ENCODE measurements at places on chromosomes 11 and 22. TPM values are rescaled to one million over a fixed set of nuclear protein-coding genes. Genes with fewer than 3 reads are reported as not detected.

The SPDYC gene
- total RNA-seq = not detected

The OR56A1 gene
- not detected for total RNA-seq

The MPZL3 gene
- 20.0 TPM for total RNA-seq

The VWCE gene
- 2.2 TPM for total RNA-seq

The SLC22A6 gene
- total RNA-seq = not detected

The FADS2 gene
- total RNA-seq = 416 TPM

The ALDH3B1 gene
- total RNA-seq = not detected

The SIK3 gene
- total RNA-seq = 31.4 TPM

The CDC45 gene
- total RNA-seq = 90.2 TPM

The QSER1 gene
- 7.9 TPM for total RNA-seq

The IL17RA gene
- 41.7 TPM for total RNA-seq

The CHRNA10 gene
- total RNA-seq = 3.0 TPM

The KLHL35 gene
- 0.31 TPM for total RNA-seq

The MAPK1 gene
- total RNA-seq = 144 TPM

The CARD16 gene
- 70.8 TPM for total RNA-seq

The GAL3ST1 gene
- total RNA-seq = not detected

The CCDC73 gene
- not detected for total RNA-seq

The IGF2 gene
- not detected for total RNA-seq

The SLC22A8 gene
- total RNA-seq = not detected

The LGALS1 gene
- total RNA-seq = 1,502 TPM

The OR8G1 gene
- total RNA-seq = not detected

The OR51B5 gene
- total RNA-seq = not detected

The HEPACAM gene
- total RNA-seq = not detected

The OR2AT4 gene
- total RNA-seq = not detected

The LMNTD2 gene
- total RNA-seq = 0.34 TPM

The JAM3 gene
- 8.0 TPM for total RNA-seq

The NPAS4 gene
- total RNA-seq = 0.34 TPM

The MRGPRX3 gene
- not detected for total RNA-seq

The DEPDC5 gene
- total RNA-seq = 43.5 TPM

The SYT8 gene
- total RNA-seq = not detected

The PITPNB gene
- total RNA-seq = 78.7 TPM

The MISFA gene
- total RNA-seq = not detected

The TUBA8 gene
- 1.5 TPM for total RNA-seq

The C22orf15 gene
- total RNA-seq = 0.81 TPM

The APOC3 gene
- not detected for total RNA-seq

The OR5P2 gene
- total RNA-seq = not detected

The RPL3 gene
- 1,693 TPM for total RNA-seq

The SORL1 gene
- 107 TPM for total RNA-seq

The MMP10 gene
- total RNA-seq = not detected

The SAMM50 gene
- 50.7 TPM for total RNA-seq

The FAM180B gene
- not detected for total RNA-seq

The LYVE1 gene
- not detected for total RNA-seq

The SMARCB1 gene
- 112 TPM for total RNA-seq

The TMEM191B gene
- total RNA-seq = not detected
